ENCODE measurements at places on chromosomes 5 and 9. TPM values are rescaled to one million over a fixed set of nuclear protein-coding genes. Genes with fewer than 3 reads are reported as not detected.
A peak's percentile ranks its signal among the peaks of the same experiment; 100 is the strongest.

Gene PCDHB14
- polyA plus RNA-seq, result 2.8 TPM

Gene EXOSC3
- polyA plus RNA-seq, result 11.2 TPM

Gene UBAP2
- 11.8 TPM for polyA plus RNA-seq

Gene COL27A1
- 71.1 TPM for polyA plus RNA-seq

DNA sequence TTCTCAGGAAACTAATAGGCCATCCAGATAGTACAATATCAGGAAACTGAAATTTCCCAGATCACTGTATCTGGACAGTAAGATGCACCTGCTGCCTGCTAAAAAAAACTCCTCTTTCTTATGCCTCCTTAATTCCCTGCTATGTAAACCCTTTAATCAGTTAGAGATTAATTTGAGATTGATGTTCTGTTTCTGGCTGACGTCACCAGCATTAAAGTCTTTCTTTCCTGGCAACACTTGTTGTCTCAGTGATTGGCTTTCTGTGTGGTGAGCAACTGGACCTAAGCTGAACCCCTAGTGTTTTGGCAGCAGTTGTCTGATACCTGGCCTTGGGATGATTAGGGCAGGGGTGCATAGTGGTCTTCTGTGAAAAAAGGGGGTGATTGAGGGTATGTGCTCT is 175.8 kb downstream of the TENT4A start:
- no peak overlapping the region for H3K4me3 ChIP-seq
- no peak for DNase-seq
- no peaks in the 10 kb centered on the region for H3K27me3 ChIP-seq

GRCh38 chr5:123819386-123819785 is 307.4 kb downstream of the CSNK1G3 start:
- H3K4me1 ChIP-seq, result peaks cover 25% of the 10 kb centered on the region
- H3K4me3 ChIP-seq, result no peak overlapping the region
- H3K27me3 ChIP-seq, result no peaks in the 10 kb centered on the region
- H3K27ac ChIP-seq, result no peak overlapping the region

GRCh38 chr5:58776559-58776958 is 193.7 kb downstream of the RAB3C start:
- no peaks in the 10 kb centered on the region for H3K27me3 ChIP-seq
- H3K27ac ChIP-seq, result no peak overlapping the region
- no peak overlapping the region for H3K4me3 ChIP-seq
- peaks cover 21% of the 10 kb centered on the region for H3K4me1 ChIP-seq

- no peaks in the 10 kb centered on the region for H3K27me3 ChIP-seq
- DNase-seq, result no peak
- H3K36me3 ChIP-seq, result no peaks in the 10 kb centered on the region
- no peak overlapping the region for H3K27ac ChIP-seq
These were observed 7.8 kb upstream of the MRNIP start for GRCh38 chr5:179866241-179867078.

- peak; percentile 93 for DNase-seq
- H3K4me3 ChIP-seq, result peak within 1 kb of the TSS; percentile 62
- no peaks in the 10 kb centered on the region for H3K36me3 ChIP-seq
- peaks cover 15% of the 10 kb centered on the region for H3K4me1 ChIP-seq
These were observed at the start of gene SNX30 for GRCh38 chr9:112750016-112750763. Gene SNX30, plus strand, starts transcription at chr9:112750760. Its CDS starts 242 bp downstream, at chr9:112751002.

- no peak for DNase-seq
- no peak overlapping the region for H3K27ac ChIP-seq
- H3K4me1 ChIP-seq, result no peaks in the 10 kb centered on the region
- H3K27me3 ChIP-seq, result no peaks in the 10 kb centered on the region
- no peaks in the 10 kb centered on the region for H3K36me3 ChIP-seq
These were observed 33.3 kb downstream of the TDRD7 start for GRCh38 chr9:97445119-97445701.

DNA sequence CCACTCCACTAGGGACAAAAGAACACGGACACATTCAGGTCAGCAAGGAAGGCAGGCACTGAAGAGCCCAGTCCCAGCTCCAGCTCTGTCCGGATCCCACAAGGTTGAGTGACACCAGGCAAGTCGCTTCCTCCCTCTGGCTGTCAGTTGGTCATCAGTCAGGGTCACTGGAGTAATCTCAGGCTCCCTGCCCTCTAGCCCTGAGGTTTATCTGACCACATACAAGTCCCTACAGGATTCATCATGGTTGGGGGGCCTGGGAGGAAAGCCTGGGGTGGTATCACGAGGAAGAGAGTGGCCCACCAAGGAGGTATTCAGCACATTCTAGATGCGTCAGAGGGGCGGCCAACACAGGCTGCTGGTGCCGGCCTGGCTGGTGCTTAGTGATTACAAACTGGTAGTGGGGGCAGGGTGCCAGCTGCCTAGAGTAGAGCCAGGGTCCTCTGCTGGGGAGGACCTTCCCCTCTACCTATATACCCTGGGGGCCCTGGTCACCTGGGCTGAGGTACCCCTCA is 81.5 kb downstream of the SHB start:
- DNase-seq, result peak; percentile 46
- peaks cover 9% of the 10 kb centered on the region for H3K36me3 ChIP-seq
- H3K4me3 ChIP-seq, result no peak overlapping the region

DNA sequence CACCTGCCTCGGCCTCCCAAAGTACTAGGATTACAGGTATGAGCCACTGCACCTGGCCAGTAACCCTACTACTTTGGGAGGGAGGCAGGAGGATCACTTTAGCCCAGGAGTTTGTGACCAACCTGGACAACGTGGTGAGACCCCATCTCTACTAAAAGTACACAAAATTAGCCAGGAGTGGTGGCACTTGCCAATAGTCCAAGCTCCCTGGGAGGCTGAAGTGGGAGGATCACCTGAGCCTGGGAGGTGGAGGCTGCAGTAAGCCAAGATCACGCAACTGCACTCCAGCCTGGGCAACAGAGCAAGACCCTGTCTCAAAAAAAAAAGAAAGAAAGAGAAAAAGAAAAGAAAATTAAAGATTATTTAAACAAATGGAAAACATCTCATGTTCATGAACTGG is 10.3 kb downstream of the GDF9 start:
- no peaks in the 10 kb centered on the region for H3K27me3 ChIP-seq
- no peak for DNase-seq
- no peak overlapping the region for H3K4me3 ChIP-seq
- peaks cover 20% of the 10 kb centered on the region for H3K4me1 ChIP-seq

DNA sequence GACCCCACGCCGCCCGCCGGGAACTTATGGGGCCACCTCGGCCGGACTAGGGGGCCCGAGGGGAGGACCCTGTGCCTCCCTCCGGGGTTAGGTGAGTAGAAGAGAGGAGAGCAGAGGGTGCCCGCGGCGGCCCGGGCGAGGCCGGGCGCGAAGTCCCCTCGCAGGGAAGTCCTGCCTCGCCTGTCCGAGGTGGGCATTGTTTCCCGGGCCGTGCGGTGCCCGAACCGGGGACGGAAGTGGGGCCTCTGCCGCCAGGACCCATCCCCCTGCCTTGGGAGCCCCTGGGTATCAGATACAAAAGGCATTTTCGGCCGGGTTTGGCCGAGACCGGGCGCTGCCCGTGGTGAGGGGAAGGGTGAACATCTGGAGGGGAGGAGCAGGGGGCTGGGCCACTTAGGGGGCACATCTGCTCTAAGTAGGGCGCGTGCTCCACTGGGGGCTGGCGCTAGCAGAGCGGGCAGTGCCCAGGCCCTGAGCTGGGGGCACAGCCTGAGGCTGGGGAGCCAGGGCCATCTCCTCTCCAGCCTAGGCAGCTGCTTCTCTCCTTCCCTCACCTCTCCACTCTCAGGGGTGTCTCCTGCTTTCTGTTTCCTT is 48.2 kb downstream of the DAB2IP start:
- H3K4me3 ChIP-seq, result peak overlapping the region; percentile 66
- no peaks in the 10 kb centered on the region for H3K27me3 ChIP-seq
- H3K27ac ChIP-seq, result peak overlapping the region; percentile 58
- H3K4me1 ChIP-seq, result peaks cover 12% of the 10 kb centered on the region
- H3K36me3 ChIP-seq, result no peaks in the 10 kb centered on the region

- H3K36me3 ChIP-seq, result no peaks in the 10 kb centered on the region
- H3K27me3 ChIP-seq, result no peaks in the 10 kb centered on the region
- H3K27ac ChIP-seq, result no peak overlapping the region
- H3K4me1 ChIP-seq, result no peaks in the 10 kb centered on the region
These were observed 125.3 kb downstream of the ROR2 start for GRCh38 chr9:91824601-91825305.

- no peaks in the 10 kb centered on the region for H3K36me3 ChIP-seq
- H3K4me3 ChIP-seq, result no peak overlapping the region
- DNase-seq, result no peak
- no peaks in the 10 kb centered on the region for H3K4me1 ChIP-seq
- H3K27ac ChIP-seq, result no peak overlapping the region
These were observed 394.6 kb upstream of the ARRDC3 start for GRCh38 chr5:91777671-91778070.

All from pancreas (tissue), 10 donors.